ENCODE measurements at places on chromosomes 13 and 19.

GRCh38 chr19:1584500-1585242, 8.0 kb downstream of the MBD3 start:
- DNase-seq: no peak

- DNase-seq: no peak
These were observed 475.6 kb downstream of the KLF12 start for GRCh38 chr13:73658639-73659038.

GRCh38 chr19:48492925-48493717, 18.5 kb downstream of the LMTK3 start:
- peak; percentile 87 for DNase-seq

DNA sequence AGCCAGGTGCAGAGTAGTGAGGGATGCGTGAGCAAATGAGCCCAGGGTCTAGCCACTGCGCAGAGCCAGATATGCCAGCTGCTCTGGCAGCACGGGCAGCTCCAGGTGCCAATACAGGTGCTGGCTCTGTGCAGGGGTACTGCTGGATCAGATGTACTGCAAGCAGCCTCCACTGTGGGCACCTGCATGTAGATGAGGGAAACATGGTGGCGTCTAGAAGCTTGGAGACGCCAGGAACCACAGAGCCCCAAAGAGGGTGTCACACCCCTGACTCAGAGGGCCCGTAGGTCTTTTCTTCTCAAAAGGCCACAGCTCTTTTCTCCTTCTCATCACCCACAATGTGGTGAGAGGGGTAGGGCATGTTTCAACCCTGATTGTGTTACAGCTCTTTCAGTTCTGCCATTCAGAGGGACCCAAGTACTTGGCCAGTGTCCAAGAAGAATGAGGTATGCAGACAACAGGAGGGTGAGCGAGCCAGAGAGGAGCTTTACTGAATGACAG, 244.4 kb upstream of the SLITRK1 start:
- DNase-seq: no peak

- DNase-seq: no peak
These were observed 482.0 kb downstream of the PCDH20 start for GRCh38 chr13:60933638-60934037.

- DNase-seq: no peak
These were observed 666.6 kb upstream of the ARGLU1 start for GRCh38 chr13:107234319-107235073.

GRCh38 chr13:45016792-45017425, 27.6 kb downstream of the GPALPP1 start:
- no peak for DNase-seq

- DNase-seq: no peak
These were observed 15.4 kb upstream of the MATK start for GRCh38 chr19:3801412-3802096.

- DNase-seq: no peak
These were observed 343.8 kb downstream of the KCNRG start for GRCh38 chr13:50359041-50359367.

DNA sequence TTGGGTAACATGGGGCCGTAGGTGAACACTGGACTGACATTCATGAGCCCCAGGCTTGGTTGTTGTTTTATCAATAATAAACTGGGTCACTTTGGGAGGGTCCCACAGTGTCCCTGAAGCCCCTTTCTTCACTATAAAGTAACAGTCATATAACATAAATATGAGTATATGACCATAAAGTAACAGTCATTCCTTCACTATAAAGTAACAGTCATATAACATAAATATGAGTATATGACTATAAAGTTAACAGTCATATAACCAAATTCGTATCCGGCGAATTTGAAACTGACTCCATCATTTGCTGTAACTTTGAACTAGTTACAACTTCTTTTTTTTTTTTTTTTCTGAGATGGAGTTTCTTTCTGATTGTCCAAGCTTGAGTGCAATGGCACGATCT, 210.3 kb downstream of the KATNAL1 start:
- DNase-seq: no peak

- no peak for DNase-seq
These were observed 192.8 kb upstream of the IRS2 start for GRCh38 chr13:109979228-109979627.

DNA sequence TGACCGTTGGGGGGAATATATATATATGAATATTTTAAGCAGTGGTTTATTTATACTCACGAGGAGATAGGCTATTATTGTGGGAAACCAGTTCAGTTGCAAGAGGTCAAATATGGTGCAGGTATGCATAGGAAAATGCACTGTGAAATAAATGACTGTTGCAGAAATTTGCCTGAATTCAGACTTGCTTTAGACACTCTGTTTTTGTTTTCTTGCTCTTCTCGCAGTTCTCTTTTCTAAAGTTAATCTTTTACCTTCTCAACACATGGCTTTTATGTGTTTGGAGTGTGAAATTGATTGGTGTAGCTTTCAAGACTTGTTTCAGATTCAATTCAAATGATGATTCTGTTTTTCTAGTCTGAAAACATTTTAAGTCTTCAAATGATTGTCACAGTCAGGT, 109.7 kb downstream of the LRCH1 start:
- no peak for DNase-seq

- no peak for DNase-seq
These were observed 96.8 kb upstream of the DOCK9 start for GRCh38 chr13:99074693-99075092.

DNA sequence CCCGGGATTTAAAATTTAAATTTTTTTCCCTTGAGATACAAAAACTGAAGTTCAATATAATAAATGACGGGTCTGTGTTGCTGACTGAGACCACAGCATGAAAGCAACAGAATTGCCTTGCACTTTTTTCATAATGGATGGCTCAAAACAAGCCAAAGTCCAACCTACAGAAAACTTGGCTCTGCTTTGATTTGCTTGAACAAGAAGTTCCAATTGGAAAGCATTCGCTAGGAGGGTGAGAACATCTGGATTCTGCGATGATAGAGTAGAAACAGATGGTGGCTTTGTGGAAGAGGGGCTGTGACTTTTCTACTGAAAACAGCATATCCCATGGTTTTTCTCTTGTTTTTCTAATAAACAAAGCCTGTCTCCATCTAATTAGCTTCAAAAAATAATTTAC, 46.4 kb downstream of the THSD1 start:
- no peak for DNase-seq

DNA sequence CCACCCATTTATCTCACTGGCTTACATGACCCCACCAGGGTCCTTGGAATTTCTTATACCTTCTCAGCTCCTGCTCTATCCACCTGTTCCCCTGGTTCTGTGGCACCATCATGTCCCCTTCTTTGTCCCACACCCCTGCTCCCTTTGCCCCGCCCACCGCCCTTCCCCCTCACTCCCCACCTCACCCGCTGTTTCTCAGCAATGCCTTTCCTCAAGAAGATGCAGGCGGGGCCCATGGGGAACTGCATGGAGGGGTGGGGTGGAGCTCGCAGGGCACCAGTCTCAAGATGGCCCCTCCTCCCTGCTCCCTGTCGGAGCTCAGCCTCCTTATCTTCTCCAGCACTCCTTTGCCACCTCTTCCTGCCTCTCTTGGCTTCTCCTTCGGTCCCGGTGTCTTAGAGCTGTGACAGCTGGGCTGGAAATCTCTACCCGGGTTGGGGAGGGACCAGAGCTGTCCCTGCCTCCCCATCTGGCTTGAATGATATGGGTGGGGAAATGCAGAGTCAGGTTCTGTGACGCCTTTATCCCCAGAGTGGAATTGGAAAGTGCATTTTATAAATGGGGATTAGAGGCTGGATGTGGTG, at the start of gene CABP5:
CABP5 (minus strand) TSS at position 405 of the 584 bp plus-strand sequence; CDS start at position 248, 157 bp downstream.
- DNase-seq: no peak

GRCh38 chr19:32550666-32551065, 30.3 kb upstream of the PDCD5 start:
- DNase-seq: no peak

GRCh38 chr13:110819203-110820014, 95.5 kb downstream of the ANKRD10 start:
- DNase-seq: peak; percentile 35

DNA sequence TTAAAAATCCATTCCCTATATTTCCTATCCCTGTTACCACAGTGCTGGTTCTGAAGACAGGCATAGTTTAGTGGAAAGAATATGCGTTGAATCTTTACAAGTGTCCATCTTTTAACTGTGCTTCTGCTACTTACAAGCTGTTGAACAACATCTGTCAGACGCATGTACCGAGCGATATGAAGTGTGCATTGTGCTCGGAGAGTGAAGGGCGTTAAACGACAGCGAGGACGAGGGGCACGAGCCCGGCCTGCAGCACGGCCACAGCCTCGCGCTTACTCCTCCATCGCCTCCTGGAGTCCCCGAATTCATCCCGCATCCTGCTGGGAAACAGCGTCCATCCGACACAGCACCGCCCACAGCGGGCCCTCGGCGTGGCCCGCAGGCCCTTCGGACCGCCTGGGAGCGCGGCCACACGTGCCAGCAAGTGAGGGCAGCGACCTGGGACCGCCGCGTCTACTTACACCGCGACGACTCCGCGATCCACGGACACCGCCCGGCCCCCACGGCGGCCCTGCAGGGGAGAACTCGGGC, 514 bp downstream of the PCID2 start:
- DNase-seq: no peak

- DNase-seq: no peak
These were observed 5.7 kb downstream of the ZNF526 start for GRCh38 chr19:42225718-42226292.

- DNase-seq: no peak
These were observed 3.9 kb upstream of the GPR183 start for GRCh38 chr13:99311137-99311536.

GRCh38 chr13:50915565-50915964, 6.0 kb downstream of the RNASEH2B start:
- DNase-seq: no peak

DNA sequence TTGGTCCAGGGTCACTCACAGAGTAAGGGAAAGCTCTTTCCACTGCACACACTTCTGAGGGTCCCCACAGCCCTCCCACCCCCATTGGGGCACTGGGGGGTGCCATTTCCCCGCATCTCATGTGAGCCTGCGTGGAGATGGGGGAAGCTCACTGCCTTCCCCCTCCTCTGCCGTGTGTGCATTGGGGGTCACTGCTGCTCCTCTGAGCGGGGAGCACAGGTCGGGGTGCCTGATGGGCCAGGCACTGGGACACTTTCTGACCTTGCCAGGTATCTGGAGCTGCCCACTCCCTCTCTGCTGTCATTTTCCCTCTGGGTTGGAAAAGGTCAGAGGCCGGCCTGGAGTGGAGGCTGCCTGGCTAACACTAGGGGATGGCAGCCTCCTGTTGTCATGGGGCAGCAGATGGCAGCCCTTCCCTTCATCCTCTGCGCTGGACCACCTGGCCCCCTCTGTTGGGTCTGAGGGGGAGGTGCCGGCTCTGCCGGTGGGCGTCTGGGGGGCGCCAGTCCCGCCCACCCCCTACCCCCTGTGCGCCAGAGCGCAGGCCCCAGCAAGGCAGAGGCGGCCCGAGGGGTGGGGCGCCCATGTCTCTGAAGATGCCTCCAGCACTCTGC, 9.1 kb downstream of the SSBP4 start:
- DNase-seq: no peak

DNA sequence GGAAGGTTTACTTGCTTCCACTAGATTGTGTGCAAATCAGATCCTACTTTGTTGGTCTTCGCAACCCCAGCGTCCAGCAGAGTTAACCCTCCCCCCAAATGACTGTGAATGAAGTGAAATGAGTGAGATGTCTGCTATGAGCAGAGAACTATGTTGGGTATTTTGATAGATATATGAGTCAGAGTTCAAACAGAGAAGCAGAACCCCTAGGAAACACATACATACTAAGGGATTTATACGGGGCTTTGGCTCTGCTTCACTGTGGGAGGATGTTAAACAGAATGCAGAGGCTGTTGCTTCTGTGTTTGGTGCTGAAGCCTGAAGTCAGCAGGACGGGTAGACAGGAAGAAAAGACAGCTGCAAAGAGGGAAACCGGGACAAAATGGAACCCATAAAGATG, 197.0 kb downstream of the MZT1 start:
- DNase-seq: peak; percentile 41

DNA sequence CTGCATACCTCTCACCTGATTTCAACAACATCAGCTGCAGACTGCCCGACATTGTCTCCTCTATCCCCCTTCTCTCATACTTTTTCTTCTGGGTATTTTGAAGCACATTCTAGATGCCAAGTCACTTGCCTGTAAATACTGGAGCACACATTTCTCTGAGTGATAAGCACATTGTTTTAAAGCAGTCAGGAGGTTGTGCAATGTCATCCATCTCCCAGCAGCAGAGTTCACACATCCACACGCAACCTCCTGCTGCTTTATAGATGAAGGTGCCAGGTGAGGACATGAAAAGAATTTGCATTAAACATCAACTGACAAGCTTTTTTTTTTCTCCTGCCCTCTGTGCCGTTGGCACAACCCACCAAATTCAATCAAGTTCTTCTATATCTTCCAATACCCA, 5.5 kb downstream of the UPK1A start:
- no peak for DNase-seq

GRCh38 chr13:98401934-98402333, 175.0 kb downstream of the STK24 start:
- DNase-seq: no peak

- no peak for DNase-seq
These were observed 13.9 kb upstream of the GNA15 start for GRCh38 chr19:3121821-3122511.

DNA sequence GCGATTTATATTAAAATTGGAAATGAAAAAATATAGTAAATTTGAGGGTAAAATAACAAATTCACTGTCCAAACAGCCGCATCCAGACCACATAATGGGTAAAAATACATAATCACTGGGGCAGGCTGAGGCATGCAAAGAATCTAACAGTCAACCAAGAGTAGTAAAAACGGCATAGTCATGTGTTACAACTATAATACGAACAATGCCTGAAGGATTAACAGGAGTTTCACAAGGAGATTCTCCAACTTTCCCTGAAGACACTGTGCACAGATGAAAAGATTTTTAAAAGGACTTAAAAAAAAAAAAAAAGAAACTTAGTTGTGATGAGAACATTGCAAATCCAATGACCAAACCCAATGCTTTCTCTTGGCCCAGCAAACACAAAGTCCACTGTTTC, 20.4 kb upstream of the ATXN8OS start:
- no peak for DNase-seq

GRCh38 chr13:94339116-94339687, 140.3 kb downstream of the DCT start:
- no peak for DNase-seq

- no peak for DNase-seq
These were observed 3.9 kb downstream of the MBNL2 start for GRCh38 chr13:97226013-97226412.

GRCh38 chr19:48624791-48625723, 5.8 kb downstream of the SPHK2 start:
- DNase-seq: no peak

GRCh38 chr13:52846567-52847321, 1.7 kb downstream of the PCDH8 start:
- no peak for DNase-seq

GRCh38 chr13:21717817-21718216, 46.9 kb downstream of the FGF9 start:
- DNase-seq: no peak

GRCh38 chr19:43729919-43730318, 14.0 kb downstream of the IRGC start:
- DNase-seq: no peak

- no peak for DNase-seq
These were observed 109.6 kb downstream of the VWA8 start for GRCh38 chr13:41851351-41851750.

- DNase-seq: no peak
These were observed 8.8 kb downstream of the RINL start for GRCh38 chr19:38869160-38869835.

Data from smooth muscle cell of the brain vasculature (primary cell).